Activated T-helper 2 cell treated with anti-CD3 and anti-CD28 coated beads, Interferon-gamma antibody, Interleukin-2, Interleukin-4, amounts not matched to agents 10 μg/mL and 5 μg/mL and 100 μg/mL, durations not matched to agents 14 hours and 24 hours and 36 hours (primary cell): ENCODE measurements at places on chromosomes 1 and 21. TPM values are rescaled to one million over a fixed set of nuclear protein-coding genes. Genes with fewer than 3 reads are reported as not detected.
A peak's percentile ranks its signal among the peaks of the same experiment; 100 is the strongest.

DNA sequence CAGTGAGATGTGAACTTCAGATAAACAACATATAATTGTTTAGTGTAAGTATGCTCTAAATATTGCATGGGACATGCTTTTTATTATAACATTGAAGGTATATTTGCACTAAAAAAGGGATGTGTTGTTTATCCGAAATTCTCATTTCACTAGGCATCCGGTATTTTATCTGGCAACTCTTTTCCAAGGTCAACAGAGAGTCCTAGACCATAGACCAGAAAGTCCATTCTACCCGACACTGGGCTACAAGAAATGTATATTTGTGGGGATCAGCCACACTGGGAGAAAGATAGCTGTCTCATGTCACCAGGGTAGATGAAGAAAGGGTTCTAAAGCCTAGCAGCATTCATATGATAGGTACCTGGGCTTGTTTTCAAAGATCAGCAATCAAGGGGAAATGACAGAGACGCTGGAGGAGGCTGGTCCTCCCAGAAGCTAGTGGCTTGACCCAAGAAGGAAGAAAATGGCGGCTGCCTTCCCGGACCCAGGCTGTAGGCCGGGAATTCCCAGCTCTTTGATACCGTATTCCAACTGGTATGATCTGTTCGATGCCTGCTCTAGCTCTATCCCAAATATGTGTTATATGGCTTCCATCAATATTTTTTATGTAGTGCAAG is 161.1 kb upstream of the IRF2BP2 start:
- DNase-seq = no peak
- peaks cover 65% of the 10 kb centered on the region for H3K4me1 ChIP-seq
- H3K27me3 ChIP-seq = no peaks in the 10 kb centered on the region
- H3K27ac ChIP-seq = peak overlapping the region; percentile 97

The CD2 gene
- total RNA-seq = 284 and 304 TPM in 2 replicates

GRCh38 chr1:21749109-21749508 is 33.8 kb downstream of the USP48 start:
- no peak for DNase-seq
- H3K4me3 ChIP-seq = no peak overlapping the region
- peaks cover 7% of the 10 kb centered on the region for H3K4me1 ChIP-seq
- H3K36me3 ChIP-seq = peaks cover 53% of the 10 kb centered on the region
- peak overlapping the region; percentile 12 for H3K27ac ChIP-seq
- no peaks in the 10 kb centered on the region for H3K27me3 ChIP-seq

- no peaks in the 10 kb centered on the region for H3K36me3 ChIP-seq
- H3K27ac ChIP-seq = no peak overlapping the region
- DNase-seq = no peak
- no peaks in the 10 kb centered on the region for H3K4me1 ChIP-seq
- H3K4me3 ChIP-seq = no peak overlapping the region
Observed at GRCh38 chr1:84427250-84428188, 29.2 kb downstream of the DNASE2B start.

- no peaks in the 10 kb centered on the region for H3K36me3 ChIP-seq
- H3K4me1 ChIP-seq = no peaks in the 10 kb centered on the region
- no peak overlapping the region for H3K27ac ChIP-seq
- peaks cover 16% of the 10 kb centered on the region for H3K27me3 ChIP-seq
- H3K4me3 ChIP-seq = no peak overlapping the region
Observed at GRCh38 chr1:232686346-232686745, 56.4 kb upstream of the SIPA1L2 start.

DNA sequence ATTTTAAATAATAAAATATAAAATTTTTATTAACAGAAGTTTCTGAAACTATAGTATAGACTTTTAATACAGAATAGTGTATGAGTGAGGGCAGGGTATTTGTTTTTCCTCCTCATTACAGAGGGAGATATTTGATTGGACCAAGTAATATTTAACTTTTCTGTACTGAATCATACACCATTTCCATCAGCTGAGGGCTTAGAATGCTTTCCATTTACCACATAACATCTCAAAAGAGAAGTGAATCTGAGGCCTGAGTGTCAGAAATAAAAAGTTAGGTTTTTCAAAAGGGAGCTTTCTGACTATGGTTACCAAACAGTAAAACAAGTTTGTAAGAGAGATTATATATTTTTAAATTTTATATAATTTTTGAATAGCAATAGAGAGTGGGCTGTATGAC is 29.5 kb downstream of the TLCD4 start:
- no peak overlapping the region for H3K4me3 ChIP-seq
- H3K4me1 ChIP-seq = no peaks in the 10 kb centered on the region
- H3K27ac ChIP-seq = no peak overlapping the region
- H3K36me3 ChIP-seq = no peaks in the 10 kb centered on the region
- H3K27me3 ChIP-seq = no peaks in the 10 kb centered on the region

- no peak overlapping the region for H3K4me3 ChIP-seq
- H3K27me3 ChIP-seq = no peaks in the 10 kb centered on the region
- H3K4me1 ChIP-seq = peaks cover 6% of the 10 kb centered on the region
- H3K27ac ChIP-seq = no peak overlapping the region
- DNase-seq = no peak
Observed at GRCh38 chr1:59409549-59409948, 112.7 kb downstream of the FGGY start.

GRCh38 chr1:163866564-163866963 is 544.8 kb downstream of the NUF2 start:
- no peak overlapping the region for H3K4me3 ChIP-seq
- no peak overlapping the region for H3K27ac ChIP-seq
- no peaks in the 10 kb centered on the region for H3K4me1 ChIP-seq

The KCNJ10 gene
- 0.11 TPM in 1 of 2 replicates, not detected in the other for total RNA-seq

- H3K4me1 ChIP-seq = peaks cover 13% of the 10 kb centered on the region
- peaks cover 6% of the 10 kb centered on the region for H3K36me3 ChIP-seq
- DNase-seq = no peak
- H3K27ac ChIP-seq = peak overlapping the region; percentile 21
- H3K27me3 ChIP-seq = no peaks in the 10 kb centered on the region
Observed at GRCh38 chr1:2266301-2266975, 38.3 kb downstream of the SKI start.

DNA sequence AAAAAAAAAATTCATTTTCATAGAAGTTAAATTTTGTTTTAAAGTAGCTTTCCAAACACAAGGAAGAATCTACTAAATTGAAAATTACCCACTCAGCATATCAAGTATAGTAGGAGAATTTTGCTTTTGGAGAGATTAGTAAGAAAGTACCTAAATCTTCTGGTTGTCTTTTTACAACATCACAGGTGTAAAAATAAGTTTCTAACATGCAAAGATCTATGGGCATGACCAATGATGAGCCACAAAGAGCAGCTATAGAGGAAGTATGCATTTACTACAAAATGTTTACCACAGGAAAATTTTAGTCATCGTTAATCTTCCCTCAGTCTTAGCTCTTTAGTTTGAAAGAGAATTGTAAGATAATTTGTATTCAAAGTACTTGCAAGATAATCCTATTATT is 28.1 kb downstream of the ANGPTL3 start:
- no peaks in the 10 kb centered on the region for H3K27me3 ChIP-seq
- H3K4me3 ChIP-seq = no peak overlapping the region
- peaks cover 21% of the 10 kb centered on the region for H3K4me1 ChIP-seq
- peaks cover 3% of the 10 kb centered on the region for H3K36me3 ChIP-seq

GRCh38 chr21:36701756-36702621 is 3.1 kb downstream of the SIM2 start:
- H3K36me3 ChIP-seq = no peaks in the 10 kb centered on the region
- no peak for DNase-seq
- H3K27me3 ChIP-seq = peaks cover 68% of the 10 kb centered on the region
- peaks cover 9% of the 10 kb centered on the region for H3K4me1 ChIP-seq
- H3K27ac ChIP-seq = no peak overlapping the region

GRCh38 chr21:25563361-25564116 is 43.7 kb downstream of the MRPL39 start:
- peak overlapping the region; percentile 91 for H3K4me3 ChIP-seq
- H3K27ac ChIP-seq = peak overlapping the region; percentile 99
- H3K36me3 ChIP-seq = peaks cover 70% of the 10 kb centered on the region
- H3K27me3 ChIP-seq = no peaks in the 10 kb centered on the region
- DNase-seq = peak; percentile 39
- H3K4me1 ChIP-seq = peaks cover 55% of the 10 kb centered on the region

DNA sequence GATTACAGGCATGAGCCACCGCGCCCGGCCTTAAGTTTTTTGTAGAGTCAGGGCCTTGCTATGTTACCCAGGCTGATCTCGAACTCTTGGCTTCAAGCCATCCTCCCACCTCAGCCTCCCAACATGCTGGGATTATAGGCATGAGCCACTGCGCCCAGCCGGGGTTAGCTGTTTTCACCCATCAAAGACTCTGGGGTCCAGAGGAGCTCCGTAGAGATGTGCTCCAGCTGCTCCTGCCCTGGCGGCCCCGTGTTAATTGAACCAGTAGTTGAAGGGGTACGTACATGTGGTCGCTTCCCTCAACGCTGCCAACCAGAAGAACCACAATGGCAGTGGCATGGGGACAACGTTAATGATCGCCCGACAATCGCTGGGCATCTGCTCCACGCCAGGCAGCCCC is 72.0 kb downstream of the NPHP4 start:
- H3K27me3 ChIP-seq = no peaks in the 10 kb centered on the region
- DNase-seq = no peak
- H3K27ac ChIP-seq = no peak overlapping the region
- peaks cover 10% of the 10 kb centered on the region for H3K36me3 ChIP-seq
- peaks cover 5% of the 10 kb centered on the region for H3K4me1 ChIP-seq

- H3K36me3 ChIP-seq = peaks cover 30% of the 10 kb centered on the region
- peak overlapping the region; percentile 58 for H3K4me3 ChIP-seq
- H3K27ac ChIP-seq = peak overlapping the region; percentile 93
- DNase-seq = peak; percentile 59
- H3K4me1 ChIP-seq = peaks cover 68% of the 10 kb centered on the region
- no peaks in the 10 kb centered on the region for H3K27me3 ChIP-seq
Observed at GRCh38 chr1:214439352-214440119, 111.9 kb downstream of the PTPN14 start.

DNA sequence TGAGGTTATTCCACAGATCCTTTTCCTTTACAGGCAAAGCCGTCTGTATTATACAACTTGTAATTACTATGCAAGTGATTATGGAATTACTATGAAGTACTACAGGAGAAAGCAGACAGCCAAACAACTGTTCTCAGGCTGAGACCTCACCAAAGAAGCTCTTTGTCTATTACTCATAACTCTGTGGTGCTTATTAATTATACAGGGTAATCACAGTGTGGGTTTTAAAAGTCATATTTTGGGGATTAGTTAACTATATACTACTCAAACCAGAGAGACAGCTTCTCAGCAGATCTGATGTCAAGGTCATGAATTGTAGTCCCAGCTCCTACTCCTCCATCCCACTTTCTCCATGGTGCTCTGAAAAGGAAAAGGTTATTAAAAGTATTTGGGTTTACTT is 49.6 kb downstream of the CTTNBP2NL start:
- peaks cover 8% of the 10 kb centered on the region for H3K27me3 ChIP-seq
- H3K27ac ChIP-seq = no peak overlapping the region
- H3K4me3 ChIP-seq = no peak overlapping the region
- H3K36me3 ChIP-seq = no peaks in the 10 kb centered on the region
- DNase-seq = no peak

- no peaks in the 10 kb centered on the region for H3K36me3 ChIP-seq
- peaks cover 18% of the 10 kb centered on the region for H3K27me3 ChIP-seq
- H3K27ac ChIP-seq = no peak overlapping the region
- no peak for DNase-seq
Observed at GRCh38 chr1:66644331-66644730, 107.9 kb upstream of the DYNLT5 start.

- peaks cover 1% of the 10 kb centered on the region for H3K4me1 ChIP-seq
- H3K36me3 ChIP-seq = no peaks in the 10 kb centered on the region
- H3K4me3 ChIP-seq = no peak overlapping the region
- no peak for DNase-seq
- no peak overlapping the region for H3K27ac ChIP-seq
Observed at GRCh38 chr21:38619992-38620479, 121.8 kb upstream of the ERG start.

DNA sequence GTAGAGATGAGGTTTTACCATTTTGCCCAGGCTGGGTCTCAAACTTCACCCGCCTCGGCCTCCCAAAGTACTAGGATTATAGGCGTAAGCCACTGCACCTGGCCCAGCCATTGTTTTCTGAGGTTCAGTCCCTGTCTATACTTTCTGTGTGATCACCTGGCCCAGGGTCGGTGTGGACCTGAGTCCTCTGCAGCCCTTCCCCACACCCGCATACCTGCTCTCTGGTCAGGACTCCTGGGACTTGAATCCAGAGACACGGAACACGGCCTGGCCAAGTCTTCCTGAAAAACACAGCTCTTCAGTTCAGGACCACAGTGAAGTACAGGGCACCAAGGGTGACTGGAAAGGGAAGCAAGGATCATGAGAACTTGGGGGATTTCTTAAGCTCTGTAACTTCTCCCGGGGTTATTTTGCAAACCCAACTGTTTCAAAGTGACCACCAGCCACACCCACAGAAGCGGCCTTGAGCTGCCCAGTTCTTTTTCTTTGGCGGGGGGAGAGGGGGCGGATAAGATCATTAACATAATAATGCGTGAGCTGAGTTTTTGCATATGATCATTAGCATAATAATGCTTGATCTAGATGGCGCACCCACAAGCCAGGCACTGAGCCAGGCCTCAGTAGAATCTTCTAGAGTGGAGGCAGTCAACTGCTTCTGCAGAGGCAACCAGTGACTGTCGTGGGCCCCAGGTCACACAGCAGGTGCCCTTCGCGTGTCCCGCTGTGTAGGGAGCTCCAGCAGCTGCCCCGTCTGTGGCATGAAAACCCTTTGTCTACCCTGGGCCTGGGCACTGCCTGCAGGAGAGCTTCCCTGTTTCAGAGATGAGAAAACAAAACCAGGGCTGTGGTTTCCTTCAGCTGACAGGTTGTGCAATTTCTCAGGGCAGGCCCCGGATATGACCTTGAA is 1.7 kb upstream of the NADK start:
- H3K4me1 ChIP-seq = peaks cover 46% of the 10 kb centered on the region
- H3K36me3 ChIP-seq = peaks cover 16% of the 10 kb centered on the region
- H3K27ac ChIP-seq = peak overlapping the region; percentile 83
- H3K27me3 ChIP-seq = no peaks in the 10 kb centered on the region
- H3K4me3 ChIP-seq = peak overlapping the region; percentile 74
